Eye (tissue), 1 donor: ENCODE measurements at places on chromosomes 2 and 18.

GRCh38 chr18:33804258-33804657, 226.2 kb downstream of the ASXL3 start:
- peak; percentile 54 for DNase-seq

GRCh38 chr2:105112345-105112744, 74.5 kb downstream of the MRPS9 start:
- no peak for DNase-seq

GRCh38 chr18:75086494-75087034, 122.4 kb downstream of the PTGR3 start:
- DNase-seq = no peak

- no peak for DNase-seq
Observed at GRCh38 chr2:85237849-85238565, 89.8 kb downstream of the TGOLN2 start.

DNA sequence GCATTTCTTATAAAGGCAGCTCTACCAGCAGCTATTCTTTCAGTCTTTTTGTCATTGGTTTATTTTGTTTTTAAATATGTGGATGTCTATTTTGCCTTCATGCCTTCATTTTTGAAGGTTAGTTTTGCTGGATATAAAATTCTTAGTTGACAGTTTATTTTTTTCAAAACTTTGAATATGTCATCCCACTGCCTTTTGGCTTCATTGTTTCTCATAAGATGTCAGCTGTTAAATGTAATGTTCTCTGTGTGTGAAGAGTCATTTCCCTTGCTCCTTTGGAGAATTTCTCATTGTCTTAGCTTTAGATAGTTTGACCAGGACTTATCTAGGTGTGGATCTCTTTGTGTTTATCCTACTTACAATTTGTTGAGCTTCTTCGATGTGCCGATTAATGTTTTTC, 213.5 kb downstream of the KIAA1328 start:
- no peak for DNase-seq

- no peak for DNase-seq
Observed at GRCh38 chr18:57312346-57313144, 39.8 kb upstream of the ST8SIA3 start.

- DNase-seq = peak; percentile 34
Observed at GRCh38 chr18:75678627-75679026, 251.1 kb upstream of the SMIM21 start.

- no peak for DNase-seq
Observed at GRCh38 chr18:60082790-60083189, 183.0 kb downstream of the PMAIP1 start.

- no peak for DNase-seq
Observed at GRCh38 chr2:75498907-75499306, 61.8 kb downstream of the EVA1A start.

GRCh38 chr2:55033076-55033742, 17.0 kb downstream of the RTN4 start:
- no peak for DNase-seq

DNA sequence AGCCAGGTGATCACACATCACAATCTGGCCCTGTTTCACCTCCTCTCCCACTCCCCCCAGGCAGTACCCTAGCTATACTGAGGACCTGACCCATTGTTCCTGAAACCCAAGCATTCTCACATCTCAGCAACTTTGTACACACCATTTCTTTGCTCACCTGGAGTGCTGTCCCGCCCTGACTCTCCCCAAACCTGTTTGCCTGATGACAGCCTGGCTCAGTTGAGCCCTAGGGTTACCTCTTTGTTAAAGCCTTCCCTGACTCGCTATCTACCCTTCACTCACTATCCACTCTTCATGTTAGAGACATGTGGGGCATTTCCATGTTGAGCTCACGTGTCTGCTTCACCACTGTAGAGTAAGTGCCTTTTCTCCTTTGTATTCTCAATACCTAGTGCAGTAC, 49.1 kb downstream of the GREB1L start:
- no peak for DNase-seq

- DNase-seq = no peak
Observed at GRCh38 chr2:241173557-241173956, 14.9 kb upstream of the ANO7 start.

DNA sequence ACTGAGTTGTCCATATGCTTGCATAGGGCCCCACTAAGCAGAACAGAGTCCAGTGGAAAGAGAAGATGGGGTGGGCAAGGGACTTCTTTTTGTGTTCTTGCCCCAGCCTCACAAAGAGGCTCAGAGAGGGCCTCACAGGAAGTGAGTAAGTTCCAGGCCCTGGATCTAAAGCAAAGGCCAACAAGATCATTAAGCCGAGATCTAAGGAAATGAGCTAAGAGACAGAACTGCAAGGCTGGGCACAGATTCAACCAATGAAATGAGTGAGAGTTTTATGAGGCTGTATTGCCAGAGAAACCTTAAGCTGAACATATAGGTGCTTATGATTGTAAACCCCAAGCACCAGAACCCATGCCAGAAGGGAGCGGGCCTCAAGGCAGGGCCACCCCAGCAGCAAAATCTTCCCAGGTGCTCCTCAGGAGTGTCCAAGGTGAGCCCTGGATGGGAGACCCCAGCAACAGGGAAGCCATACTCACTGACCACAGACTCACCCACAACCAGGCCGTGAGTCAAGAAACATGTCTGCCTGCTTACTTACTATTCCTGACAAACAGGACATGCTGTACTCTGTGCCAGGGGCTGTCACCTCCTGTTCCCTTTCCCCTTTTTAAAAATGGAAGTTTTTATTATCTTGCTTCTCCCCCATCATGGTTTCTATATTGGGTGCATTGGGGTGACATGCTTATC, 40.2 kb downstream of the SLC14A1 start:
- DNase-seq = no peak

DNA sequence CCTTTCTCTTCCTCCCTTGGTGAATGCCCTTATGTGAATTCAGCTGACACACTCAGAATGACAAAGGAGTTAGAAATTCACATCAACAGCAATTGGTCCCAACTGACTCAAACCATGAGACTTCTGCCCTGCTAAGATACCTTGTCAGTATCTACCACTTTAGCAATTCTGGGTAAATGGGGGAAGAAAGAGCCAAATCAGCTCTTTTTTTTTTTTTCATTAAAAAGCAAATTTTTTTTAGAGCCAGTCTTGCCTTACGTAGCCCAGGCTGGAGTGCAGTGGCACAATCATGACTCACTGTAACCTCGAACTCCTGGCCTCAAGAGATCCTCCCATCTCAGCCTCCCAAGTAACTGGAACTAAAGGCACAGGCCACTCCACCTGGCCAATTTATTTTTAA, 1.7 kb upstream of the PPP4R1 start:
- DNase-seq = no peak

- peak; percentile 85 for DNase-seq
Observed at GRCh38 chr18:76274468-76275289, 220.4 kb downstream of the ZNF516 start.

- DNase-seq = no peak
Observed at GRCh38 chr2:28435814-28436351, 43.2 kb downstream of the FOSL2 start.

GRCh38 chr18:34370704-34371395, 146.1 kb upstream of the NOL4 start:
- DNase-seq = peak; percentile 14

DNA sequence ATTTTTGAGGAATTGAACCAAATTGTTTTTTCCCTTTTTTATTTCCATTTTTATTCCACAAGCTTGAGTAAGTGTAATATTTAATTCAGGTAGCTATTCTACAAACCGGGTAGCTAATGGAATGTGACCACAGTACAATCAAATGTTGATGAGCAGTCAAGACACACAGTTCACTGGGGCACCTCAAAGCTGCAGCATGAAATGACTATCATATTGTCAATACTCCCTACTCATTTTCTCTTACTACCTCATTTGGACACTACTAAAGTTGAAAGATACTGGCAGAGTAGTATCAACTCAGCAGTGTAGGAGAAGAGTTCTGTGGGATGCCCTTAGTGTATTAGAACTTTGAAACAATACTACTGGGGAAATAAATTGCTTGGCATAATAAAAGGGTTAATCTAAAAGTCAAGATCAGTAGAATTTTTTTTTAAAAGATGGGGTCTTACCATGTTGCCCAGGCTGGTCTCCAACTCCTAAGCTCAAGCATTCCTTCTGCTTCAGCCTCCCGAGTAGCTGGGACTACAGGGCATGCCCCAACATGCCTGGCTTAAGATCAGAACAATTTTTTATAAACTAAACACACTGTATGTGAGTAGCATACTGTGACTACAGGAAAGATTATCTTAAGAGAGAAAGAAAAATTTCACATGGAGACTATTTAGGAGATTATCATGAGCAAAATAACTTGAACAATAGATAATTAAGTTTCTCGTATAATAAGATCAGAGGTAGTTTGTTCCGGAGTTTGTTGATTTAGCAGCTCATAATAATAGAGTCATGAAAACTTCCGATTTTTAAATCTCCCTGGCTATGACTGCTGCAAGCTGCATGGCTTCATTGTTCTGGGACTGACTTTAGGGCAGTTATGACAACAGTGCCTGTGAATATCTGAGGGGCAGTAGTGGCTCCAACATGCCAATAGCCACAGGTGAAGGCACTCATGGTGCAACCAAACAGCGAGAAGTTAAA, 43.7 kb downstream of the MYO3B start:
- DNase-seq = no peak

DNA sequence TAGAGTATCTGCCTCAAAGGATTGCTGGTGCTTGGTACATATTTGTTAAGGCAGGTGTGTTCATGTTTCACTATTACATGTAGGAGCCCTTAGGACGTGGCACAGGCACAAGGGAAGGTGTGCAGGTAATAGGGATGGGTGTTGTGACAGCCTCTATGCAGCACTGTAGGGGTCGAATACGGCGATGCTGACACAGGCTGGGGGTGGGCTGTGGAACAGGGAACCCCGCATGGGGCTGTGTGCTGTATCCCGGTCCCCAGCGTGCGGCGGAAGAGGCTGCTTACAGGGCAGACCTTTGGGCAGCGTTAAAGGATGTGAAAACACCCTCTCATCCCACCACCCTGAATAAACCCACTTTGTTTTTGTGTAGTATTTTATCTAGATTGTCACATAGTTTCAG, 21.5 kb downstream of the B3GNT2 start:
- DNase-seq = no peak

GRCh38 chr2:178469219-178469849, 9.1 kb downstream of the FKBP7 start:
- no peak for DNase-seq

DNA sequence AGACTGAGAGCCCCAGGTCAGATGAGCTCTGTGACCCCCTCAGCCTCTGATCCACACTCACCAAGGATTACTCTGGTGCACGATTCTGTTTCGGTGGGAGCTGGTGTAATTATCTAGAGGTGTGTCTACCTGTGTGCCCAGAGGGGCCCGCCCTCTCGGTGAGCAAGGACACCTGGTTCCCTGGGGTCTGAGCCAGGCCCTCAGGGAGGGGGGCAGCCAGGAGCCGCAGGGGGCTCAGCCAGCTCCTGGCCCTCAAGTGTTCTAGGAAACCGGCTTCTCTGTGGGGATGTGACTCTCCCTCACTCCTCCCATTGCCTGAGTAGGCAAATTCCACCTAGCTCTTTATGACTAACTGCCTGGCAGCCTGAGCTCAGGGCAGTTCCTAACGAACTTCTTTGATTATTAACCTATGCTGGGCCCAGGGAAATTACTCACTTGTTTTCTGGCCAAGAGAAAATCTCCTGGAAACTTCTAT, 17.4 kb downstream of the AGAP1 start:
- DNase-seq = no peak

- DNase-seq = no peak
Observed at GRCh38 chr18:45843019-45843418, 17.5 kb downstream of the SIGLEC15 start.

- no peak for DNase-seq
Observed at GRCh38 chr2:105647731-105648130, 97.0 kb upstream of the NCK2 start.

DNA sequence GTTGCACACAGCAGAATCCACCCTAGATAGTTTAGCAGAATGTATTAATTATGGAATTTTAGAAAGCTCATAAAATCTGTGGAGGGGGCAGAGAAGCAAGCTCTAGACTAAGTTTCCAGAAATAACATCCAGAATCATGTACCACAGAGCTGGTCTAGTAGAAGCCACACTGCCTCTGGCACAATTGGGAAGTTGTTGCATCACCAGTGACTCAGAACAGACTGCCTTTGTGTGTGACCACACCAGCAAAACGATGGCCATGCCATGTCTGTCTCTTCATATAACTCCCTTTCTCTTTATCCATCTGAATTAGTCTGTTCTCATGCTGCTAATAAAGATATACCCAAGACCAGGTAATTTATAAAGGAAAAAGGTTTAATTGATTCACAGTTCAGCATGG, 158.9 kb downstream of the CCDC148 start:
- DNase-seq = no peak

GRCh38 chr2:118085173-118086023, 2.9 kb upstream of the INSIG2 start:
- DNase-seq = no peak

DNA sequence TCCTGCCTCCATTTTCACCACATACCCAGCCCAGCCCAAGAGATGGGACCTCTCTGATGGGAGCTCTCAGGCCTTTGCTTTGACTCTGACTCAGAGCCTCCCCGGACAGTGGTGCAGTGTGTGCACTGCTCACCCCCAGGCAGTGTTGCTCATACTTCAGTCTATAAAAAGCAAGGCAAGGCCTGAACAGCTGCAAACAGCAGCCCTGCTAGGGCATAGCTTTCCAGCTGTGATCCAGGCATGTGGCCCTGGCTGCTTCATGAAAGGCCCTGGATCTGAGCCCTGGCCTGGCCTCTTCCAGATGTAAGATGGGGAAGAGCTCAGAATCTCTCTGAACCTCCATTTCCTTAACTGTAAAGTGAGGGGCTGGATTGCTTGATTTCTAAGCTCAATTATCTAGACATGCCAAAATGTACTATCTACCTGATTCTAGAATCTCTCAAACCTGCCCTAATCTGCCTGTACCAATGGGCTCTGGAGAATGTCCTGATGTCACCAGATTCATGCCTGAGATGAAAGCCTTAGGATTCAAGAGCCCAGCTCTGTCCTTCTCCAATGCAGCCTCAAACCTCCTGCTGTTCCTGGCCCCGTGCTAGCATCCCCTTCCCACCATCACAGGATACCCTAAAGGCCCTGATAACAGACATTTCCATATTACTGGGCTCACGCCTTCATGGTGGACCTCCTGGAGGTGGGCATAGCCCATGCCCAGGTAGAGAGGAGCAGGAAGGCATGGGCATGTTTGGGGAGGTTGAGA, 206.9 kb downstream of the ARL4C start:
- no peak for DNase-seq

GRCh38 chr2:222802514-222803196, 58.2 kb upstream of the ACSL3 start:
- no peak for DNase-seq

GRCh38 chr2:44692821-44693220, 248.7 kb upstream of the SIX3 start:
- DNase-seq = no peak

GRCh38 chr2:236155406-236155805, 12.8 kb downstream of the GBX2 start:
- no peak for DNase-seq

GRCh38 chr2:202813387-202813786, 58.2 kb downstream of the ICA1L start:
- no peak for DNase-seq

- DNase-seq = no peak
Observed at GRCh38 chr18:35905436-35905835, 67.0 kb upstream of the RMP24 start.

GRCh38 chr18:25348386-25349130, 3.4 kb downstream of the ZNF521 start:
- DNase-seq = peak; percentile 41

GRCh38 chr18:11809895-11810294, 41.3 kb upstream of the CHMP1B start:
- no peak for DNase-seq
